T-helper 9 cell (primary cell): ENCODE measurements at places on chromosomes 3 and 15.

- DNase-seq, result no peak
Observed at GRCh38 chr15:55695432-55695831, 47.5 kb downstream of the PRTG start.

- DNase-seq, result no peak
Observed at GRCh38 chr15:32838338-32838737, 120.5 kb downstream of the GREM1 start.

- no peak for DNase-seq
Observed at GRCh38 chr3:152554980-152555379, 280.0 kb upstream of the P2RY1 start.

GRCh38 chr3:194139071-194139813 is 3.3 kb downstream of the HES1 start:
- no peak for DNase-seq

- no peak for DNase-seq
Observed at GRCh38 chr15:76932135-76932966, 802 bp downstream of the RCN2 start.

- DNase-seq, result no peak
Observed at GRCh38 chr3:59496250-59496649, 446.4 kb upstream of the CFAP20DC start.

DNA sequence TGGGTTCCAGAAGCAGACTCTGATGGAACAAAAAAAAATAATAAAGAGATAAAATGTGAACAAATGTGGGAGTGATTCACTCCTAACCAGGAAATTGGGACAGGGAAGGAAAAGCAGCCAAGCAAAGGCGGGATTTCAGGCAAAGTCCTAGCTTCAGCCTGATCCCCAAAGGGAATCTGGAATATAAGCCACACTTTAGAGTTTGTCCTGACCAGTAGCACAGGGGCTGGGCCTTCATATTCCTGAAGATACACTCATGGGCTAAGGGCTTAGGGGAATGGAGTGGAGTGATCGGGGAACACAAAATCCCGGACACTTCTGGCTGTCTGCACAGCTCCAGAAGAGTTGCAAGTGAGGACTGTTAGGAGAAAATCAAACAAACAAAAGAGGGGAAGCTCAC is 135.0 kb upstream of the COL8A1 start:
- no peak for DNase-seq

- DNase-seq, result no peak
Observed at GRCh38 chr3:97872525-97873042, 50.8 kb downstream of the CRYBG3 start.

- no peak for DNase-seq
Observed at GRCh38 chr3:82143661-82144412, 382.4 kb upstream of the GBE1 start.

DNA sequence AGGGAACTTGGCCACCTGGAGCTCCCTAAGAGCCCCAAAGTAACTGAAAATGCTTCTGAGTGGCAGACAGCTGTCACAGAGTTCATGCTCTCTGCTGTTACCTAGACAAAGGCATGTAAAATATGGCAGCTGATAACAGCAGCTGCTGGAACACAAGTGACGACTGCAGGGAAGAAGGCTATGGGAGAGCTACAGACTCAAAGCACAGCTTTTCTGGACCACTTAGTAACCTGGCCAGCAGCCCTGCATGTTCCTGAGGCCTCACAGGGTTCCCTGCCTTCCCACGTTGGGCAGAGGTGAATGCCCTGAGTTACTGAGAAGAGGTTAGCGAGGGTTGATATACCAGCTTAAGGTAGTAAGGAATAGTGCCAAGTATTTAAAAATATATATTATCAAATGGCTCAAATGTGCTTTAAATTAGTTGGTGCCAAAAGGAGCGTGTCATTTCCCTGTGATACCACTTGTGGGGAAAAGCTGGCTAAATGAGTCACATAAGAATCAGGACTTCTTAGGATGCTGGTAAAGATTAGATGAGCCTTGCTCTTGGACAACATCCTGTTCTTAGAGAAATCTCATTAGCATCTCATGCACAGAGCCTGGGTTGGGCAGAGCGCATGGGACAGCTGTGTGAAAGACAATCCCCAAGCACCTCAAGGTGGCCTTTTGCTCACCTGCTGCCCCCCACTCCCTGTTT is 76.4 kb upstream of the SCN5A start:
- no peak for DNase-seq

GRCh38 chr3:179265875-179266274 is 15.0 kb upstream of the KCNMB3 start:
- DNase-seq, result no peak

DNA sequence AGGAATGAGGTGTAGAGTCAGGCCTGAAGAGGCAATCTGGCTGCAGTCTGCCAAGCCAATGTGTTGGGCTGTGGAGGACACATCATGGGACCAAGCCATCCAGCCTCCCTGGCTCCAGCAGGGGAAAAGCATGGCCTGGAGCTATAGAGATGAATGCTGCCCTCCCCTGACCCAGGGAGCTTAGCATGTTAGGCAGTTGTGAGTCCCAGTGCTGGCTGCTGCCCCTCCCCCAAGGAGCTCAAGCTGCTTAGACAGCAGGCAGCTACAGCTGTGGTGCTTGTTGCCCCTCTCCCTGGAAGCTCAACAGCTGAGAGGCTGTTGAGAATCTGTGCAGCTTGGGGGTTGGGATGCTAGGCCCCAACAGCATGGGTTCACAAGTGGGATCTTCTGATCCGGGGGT is 85.6 kb upstream of the DNAJC19 start:
- DNase-seq, result no peak

DNA sequence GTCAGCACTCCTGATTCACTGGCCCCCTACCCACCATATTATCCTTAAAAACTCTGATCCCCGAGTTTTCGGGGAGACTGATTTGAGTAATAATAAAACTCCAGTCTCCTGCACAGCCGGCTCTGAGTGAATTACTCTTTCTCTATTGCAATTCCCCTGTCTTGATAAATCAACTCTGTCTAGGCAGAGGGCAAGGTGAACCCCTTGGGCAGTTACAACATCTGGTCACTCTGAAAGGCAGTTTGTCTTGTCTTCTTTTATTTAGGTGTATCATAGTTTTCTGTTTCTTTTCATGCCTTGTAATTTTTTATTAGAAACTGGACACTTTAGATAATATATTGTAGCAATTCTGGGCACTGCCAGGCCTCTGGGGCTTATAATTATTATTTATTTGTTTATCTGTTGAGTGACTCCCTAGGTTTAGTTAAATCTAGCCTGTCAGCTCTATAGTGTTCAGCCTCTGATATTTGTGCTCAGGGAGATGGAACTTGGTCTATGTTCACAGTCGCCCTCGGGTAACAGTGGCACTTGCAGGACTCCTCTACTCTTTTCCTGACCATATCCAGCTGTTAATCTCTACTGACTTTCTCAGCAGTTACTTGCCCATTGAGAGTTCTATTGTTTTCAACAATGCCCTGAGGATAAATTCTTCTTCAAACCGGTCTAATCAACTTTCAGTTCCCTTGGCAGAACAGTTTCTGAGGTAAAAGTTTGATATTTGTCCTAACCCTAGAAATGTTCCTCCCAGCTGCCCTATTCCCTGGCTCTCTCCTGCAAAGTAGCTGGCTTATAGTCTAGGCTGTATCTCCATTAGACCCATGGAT is 15.5 kb upstream of the PLAAT1 start:
- DNase-seq, result no peak

GRCh38 chr3:150759319-150759718 is 3.6 kb downstream of the SIAH2 start:
- DNase-seq, result no peak

- no peak for DNase-seq
Observed at GRCh38 chr3:46508850-46509591, 11.2 kb downstream of the RTP3 start.

GRCh38 chr15:38904298-38904697 is 339.7 kb upstream of the RASGRP1 start:
- DNase-seq, result no peak

DNA sequence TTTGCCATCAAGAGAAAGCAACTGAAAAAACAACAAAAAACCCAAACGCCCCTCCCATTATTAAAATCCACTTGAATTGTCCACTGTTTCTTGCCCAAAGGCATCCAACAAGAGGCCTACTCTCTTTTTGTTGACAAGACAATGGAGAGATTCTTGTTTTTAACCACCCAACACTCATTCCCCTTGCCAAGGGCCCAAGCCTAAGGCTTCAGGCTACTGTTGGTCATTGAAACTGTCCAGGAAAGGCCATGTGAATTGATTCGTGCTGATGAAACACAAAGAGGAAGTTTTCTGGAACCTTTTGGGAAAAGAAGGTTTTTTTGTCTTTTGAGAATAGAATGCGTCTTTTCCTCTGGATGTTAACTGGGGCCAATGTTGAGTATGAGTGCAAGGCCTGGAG is 157.4 kb upstream of the PFN2 start:
- no peak for DNase-seq

GRCh38 chr15:58497046-58497785 is 65.4 kb downstream of the LIPC start:
- no peak for DNase-seq

DNA sequence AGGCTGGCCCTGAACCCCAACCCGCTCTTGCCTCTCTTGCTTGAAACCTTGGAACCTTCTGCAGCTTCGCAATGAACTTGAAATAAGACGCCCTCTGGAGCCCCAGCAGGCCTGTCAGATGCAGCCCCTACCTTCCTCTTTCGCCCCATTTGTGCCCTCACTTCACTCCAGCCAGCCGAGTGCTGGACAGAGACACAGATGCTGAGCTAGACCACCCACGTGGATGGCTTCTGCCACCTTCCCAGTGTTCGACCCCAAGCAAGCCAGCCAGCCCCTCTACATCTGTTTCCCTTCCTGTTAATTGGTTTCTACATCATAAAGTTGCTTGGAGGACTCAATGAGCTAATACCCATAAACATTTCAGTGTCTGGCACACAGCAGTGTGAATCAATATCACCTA is 23.8 kb upstream of the SNRPA1 start:
- DNase-seq, result no peak

GRCh38 chr3:115996420-115997108 is 373.3 kb downstream of the GAP43 start:
- no peak for DNase-seq

DNA sequence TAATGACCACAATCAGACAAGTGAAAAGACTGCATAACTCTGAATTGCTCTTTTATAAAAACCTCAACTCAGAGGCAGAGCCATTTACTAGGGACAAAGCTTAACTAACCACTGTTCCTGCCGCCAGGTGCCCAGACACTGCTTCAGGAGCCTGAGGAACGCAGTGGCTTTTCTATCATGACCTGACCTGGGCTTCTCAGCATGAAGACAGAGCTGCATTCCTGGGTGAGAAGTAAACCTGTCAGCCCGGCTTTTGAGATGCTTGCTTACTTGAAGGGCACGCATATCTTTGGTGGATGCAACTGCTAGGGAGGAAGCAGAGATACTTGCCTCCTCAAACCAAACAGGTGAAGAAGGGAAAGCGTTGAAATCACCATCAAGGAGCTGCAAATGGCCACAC is 7.9 kb downstream of the LRRC31 start:
- no peak for DNase-seq

- no peak for DNase-seq
Observed at GRCh38 chr3:14520149-14520548, 20.0 kb downstream of the GRIP2 start.
